ENCODE measurements at places on chromosomes 7 and 10.

DNA sequence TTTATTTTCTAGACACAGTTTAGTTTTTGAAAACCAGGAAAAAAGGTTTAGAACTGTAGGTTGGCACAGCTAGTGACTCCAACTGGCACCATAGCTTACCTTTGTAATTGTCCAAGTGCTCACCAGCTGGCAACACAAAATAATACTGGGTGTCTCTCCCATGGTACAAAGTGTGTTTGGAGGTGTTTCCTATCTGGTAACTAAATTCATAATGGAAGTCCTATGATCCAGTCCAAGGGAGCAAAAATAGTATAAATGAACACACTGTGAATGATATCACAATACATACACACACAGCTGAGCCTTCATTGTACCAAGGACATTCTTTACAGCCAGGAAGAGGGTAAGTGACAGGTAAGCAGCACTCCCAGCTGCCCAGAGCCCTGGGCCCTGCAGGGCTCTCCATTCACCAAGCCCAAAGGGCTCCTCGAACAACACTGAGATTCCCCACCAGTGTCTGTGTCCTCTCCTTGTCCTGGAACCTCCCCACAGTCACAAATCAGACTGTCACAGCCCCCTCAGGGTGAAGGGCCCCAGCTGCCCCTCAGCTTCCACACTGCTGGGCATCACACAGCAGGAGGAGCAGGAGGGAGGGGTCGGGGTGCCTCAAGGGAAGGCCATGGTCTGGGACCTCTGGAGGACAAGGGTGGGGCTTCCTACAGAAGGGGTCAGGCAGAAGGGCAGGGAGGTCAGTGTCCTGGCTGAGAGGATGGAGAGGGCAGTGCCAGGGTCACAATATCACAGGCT is 72.1 kb downstream of the PKD1L1 start:
- no peak for DNase-seq

DNA sequence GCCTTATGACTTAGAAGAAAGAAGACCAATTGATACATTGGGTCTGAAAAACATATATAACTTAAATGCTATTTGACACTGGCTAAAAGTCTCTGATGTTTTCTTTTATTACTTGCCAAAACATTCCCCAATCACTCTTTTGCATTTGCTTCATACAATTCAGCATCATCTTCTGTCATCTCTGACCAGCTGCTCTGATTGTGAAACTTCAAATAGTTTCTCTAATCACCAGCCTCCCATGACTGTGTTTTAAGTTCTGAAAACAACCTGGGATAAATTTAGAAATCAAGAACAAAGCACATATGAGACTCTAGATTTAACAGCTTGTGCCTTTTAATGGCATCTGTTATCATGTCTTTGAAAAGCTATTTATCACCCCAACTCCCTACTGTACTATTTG is 208.4 kb upstream of the KCND2 start:
- DNase-seq = no peak

- no peak for DNase-seq
Measured at GRCh38 chr10:43204042-43204942, 62.6 kb downstream of the RASGEF1A start.

GRCh38 chr10:60352105-60352504 is 37.6 kb downstream of the ANK3 start:
- DNase-seq = no peak

GRCh38 chr7:24381894-24382505 is 98.0 kb downstream of the NPY start:
- no peak for DNase-seq

GRCh38 chr7:98105942-98106544 is 619 bp upstream of the LMTK2 start:
- DNase-seq = no peak

- no peak for DNase-seq
Measured at GRCh38 chr7:25619963-25620799, 391.9 kb upstream of the NPVF start.
